Cerebellar nuclear complex (tissue), 1 donor: ENCODE measurements at places on chromosomes 16 and 17.

GRCh38 chr17:52674686-52675085 lies 516.2 kb upstream of the CA10 start:
- no peak for DNase-seq

DNA sequence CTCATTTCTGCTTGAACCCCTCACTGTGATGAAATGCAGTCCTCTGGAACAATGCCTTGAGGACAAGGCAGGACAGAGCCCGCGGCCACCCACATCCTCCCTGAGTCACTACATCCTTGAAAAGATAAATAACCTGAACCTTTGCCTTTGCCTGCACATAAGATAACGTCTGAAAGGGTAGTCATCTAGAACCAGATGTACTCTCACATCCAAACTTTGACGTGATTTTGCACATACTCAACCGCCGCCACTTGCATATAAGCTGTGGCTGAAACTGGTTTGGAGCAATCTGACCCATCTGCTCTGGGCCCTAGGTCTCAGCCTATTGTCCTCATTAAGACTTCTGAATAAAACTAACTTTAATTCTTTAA lies 252.1 kb downstream of the PHKB start:
- DNase-seq = no peak

GRCh38 chr17:42288803-42289610 lies 709 bp downstream of the STAT5A start:
- no peak for DNase-seq

DNA sequence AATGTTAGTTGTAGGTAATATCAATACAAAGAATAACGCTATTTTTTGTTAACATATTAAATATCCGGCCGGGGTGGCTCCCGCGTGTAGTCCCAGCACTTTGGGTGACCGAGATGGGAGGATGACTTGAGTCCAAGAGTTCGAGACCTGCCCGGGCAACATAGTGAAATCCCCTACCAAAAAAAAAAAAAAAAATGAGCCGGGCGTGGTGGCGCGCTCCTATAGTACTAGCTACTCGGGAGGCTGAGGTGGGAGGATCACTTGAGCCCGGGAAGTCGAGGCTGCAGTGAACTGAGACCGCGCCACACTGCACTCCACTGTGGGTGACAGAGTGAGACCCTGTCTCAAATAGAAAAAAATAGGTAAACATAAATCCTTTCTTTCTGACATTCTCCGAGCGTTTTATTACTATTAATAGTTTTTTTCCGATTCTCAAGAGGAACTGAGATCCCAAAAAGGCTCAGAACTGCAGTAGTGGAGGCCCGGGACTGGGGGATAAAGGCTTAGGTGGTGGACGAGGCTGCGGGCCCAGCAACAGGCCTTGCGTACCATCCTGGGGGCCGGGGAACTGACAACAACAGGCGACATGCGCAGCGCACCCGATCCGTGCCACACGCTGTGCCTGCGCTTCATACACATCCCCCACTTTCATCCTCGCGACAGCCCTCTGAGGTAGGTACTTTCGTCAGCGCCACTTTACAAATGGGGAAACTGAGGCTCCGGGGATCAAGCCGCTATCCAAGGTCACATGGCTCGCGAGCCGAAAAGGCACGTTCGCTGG lies 919 bp downstream of the N4BP1 start:
- peak; percentile 14 for DNase-seq

DNA sequence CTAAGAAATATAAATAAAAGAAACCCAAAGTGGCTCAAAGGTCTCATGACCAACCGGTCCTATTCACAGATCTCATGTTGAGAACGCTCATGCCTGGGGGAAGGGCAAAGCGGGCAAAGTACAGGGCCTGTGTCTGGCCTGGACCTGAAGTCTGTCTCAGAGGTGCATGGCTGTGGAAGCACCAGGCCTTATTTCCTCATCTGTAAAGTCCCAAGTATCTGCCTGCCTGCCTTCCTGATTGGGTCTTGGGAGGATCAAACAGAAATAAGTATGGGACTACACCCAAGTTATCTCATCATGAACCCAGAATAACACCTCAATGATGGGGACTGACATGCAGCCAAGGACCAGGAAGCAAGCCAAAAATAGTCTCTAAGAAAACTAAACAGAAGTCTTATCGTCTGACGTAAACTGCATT lies 14.2 kb downstream of the AXIN2 start:
- DNase-seq = no peak
